Stimulated activated CD4-positive, alpha-beta T cell treated with anti-CD3 and anti-CD28 coated beads, Interleukin-1b, Interleukin-23, amount 100 ng/mL, for 1 hour (primary cell): ENCODE measurements at places on chromosomes 3 and 15.
A peak's percentile ranks its signal among the peaks of the same experiment; 100 is the strongest.

DNA sequence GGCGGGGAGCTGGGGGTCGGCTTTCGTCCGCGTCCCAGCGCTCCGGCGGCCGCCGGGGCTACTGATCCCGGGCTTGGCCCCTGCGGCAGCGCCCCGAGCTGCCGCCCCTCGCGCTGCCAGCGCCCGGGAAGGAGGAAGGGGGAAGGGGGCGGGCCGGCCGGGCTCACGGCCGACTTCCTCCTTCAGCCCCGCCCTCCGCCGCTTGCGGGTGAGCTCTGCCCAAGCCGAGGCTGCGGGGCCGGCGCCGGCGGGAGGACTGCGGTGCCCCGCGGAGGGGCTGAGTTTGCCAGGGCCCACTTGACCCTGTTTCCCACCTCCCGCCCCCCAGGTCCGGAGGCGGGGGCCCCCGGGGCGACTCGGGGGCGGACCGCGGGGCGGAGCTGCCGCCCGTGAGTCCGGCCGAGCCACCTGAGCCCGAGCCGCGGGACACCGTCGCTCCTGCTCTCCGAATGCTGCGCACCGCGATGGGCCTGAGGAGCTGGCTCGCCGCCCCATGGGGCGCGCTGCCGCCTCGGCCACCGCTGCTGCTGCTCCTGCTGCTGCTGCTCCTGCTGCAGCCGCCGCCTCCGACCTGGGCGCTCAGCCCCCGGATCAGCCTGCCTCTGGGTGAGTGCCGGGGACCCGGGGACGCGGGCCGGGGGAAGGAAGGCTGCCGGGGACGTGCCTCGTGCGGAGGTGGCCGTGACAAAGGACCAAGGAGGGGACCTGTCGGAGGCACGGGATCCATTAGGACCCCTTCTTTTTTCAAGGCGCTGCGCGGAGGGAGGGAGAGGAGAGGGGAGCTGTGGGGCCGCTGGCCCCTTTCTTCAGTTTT, at the start of gene SEMA4B:
TSS of gene SEMA4B (plus strand) at position 201 of the 814 bp plus-strand sequence. CDS start at position 450, 249 bp downstream.
- peak; percentile 49 for DNase-seq

DNA sequence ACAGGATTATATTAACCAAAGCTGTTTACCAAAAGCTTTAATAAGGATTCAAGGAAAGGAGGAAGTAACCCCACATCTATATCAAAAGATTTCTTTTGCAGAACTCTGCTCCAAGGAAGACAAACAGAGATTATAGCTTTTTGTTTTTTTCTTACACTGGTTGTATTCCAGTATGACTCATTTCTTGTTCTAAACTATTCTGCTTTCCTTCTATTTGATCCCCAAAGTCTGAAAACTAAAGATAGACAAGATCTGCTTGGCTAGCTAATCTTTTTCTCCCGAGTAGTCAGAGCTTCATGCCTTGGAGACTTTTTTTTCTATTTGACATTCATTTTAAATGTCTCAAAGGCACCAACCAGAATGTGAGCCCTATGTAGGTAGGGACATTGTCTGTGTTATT, 36.8 kb upstream of the FRMD5 start:
- DNase-seq, result no peak

DNA sequence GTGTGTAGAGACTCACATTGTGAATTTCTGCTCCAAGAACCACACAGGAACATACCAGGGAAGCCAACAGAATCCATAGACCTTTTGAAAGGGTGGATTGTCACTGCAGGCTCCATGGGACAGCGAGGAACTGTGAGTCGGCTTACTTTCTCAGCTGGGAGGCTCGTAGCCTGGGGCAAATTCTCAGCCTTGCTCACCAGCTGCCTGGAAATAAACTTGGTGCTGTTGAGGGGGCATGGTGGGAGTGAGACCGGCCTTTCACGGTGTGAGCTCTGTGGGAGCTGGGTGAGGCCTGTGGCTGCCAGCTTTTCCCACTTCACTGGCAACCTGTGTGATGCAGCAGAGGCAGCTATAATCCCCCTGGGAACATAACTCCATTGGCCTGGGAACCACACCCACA, 146.6 kb upstream of the P2RY1 start:
- DNase-seq, result no peak

DNA sequence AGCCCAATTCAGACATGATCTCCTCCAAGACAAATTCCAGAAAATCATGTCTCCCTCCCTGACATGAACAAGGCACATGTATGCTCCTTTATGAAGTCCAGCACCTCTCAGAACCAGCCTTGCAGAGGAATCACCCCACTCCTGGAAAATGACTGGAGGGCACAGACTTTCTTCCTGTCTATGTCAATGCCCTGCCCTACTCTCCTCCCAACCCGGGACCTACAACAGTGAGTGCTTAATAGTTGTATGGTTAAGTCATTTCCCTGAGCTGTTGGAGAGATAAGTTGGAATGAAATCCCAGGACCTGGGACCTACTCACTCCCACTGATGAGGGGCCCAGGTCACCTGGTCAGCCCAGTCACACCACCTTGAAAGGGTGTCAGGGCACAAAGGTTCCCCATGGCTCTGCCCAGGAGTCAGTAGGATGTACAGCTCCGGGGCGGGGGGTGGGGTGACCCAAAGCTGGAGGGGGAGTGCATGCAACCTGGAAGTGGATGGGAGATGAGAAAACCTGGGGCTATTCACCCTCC, 80.1 kb upstream of the HERC1 start:
- DNase-seq, result no peak

GRCh38 chr15:51837792-51838251, 8.4 kb downstream of the TMOD3 start:
- DNase-seq, result no peak

DNA sequence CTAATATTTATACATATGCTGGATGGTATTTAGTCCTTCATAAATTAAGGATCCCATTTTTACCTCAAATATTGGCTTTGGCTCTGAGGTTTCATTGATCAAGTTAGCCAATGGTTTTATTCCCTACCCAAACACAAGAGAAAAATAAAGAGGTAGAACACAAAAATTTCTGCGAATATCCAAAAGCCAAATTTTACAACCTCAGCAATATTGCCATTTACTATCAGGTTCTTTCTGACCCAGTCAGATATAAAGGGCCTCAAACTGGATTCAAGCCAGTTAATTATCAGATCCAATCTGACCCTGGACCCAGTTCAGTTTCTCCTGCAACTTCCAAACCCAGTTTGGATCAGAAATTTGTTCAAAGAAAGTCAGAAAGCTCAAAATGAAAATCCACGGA, 998.1 kb downstream of the SI start:
- no peak for DNase-seq

- DNase-seq, result no peak
These were observed 1248.5 kb downstream of the ROBO1 start for GRCh38 chr3:78519281-78519680.

DNA sequence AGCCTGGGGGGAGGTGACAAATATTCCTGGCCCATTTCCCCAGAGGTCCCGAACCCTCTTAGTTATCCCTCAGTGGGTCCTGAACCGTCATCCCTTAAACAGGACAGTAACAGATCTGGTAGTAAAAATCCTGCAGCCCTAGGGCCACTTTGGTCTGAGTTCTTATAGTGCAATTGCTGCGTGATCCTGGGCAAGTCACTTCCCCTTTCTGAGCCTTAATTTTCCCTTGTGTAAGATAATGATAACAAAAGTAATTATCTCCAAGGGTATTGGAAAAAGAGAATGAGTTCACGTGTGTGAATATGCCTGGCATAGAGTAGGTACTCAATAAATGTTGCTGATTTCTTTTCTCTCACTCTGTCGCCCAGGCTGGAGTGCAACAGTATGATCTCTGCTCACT, 2.9 kb upstream of the JAGN1 start:
- no peak for DNase-seq

GRCh38 chr15:88985547-88986393, 72.6 kb upstream of the MFGE8 start:
- DNase-seq, result no peak

- no peak for DNase-seq
These were observed 36.2 kb upstream of the ATOSA start for GRCh38 chr15:52715411-52715810.

- DNase-seq, result no peak
These were observed 146.6 kb upstream of the PEX5L start for GRCh38 chr3:180183346-180183745.

DNA sequence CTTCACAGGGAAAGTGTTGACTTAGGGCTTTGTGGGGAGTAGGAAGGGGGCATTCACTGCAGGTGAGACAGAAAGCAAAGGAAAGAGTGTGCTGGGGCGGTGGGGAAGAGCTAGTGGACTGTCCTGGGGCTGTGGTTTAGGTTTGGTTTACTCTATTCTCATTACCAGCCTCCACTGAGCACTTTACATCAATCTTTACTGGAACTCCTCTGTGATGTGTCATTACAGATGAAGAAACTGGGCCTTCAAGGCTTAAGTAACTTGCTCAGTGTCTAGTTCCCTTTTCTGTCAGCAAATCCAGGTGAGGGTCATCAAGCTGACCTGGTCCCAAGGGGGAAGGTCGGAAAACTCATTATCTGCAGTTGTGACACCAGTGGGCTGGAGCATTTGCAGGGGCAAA, 120.2 kb upstream of the PFN2 start:
- no peak for DNase-seq

DNA sequence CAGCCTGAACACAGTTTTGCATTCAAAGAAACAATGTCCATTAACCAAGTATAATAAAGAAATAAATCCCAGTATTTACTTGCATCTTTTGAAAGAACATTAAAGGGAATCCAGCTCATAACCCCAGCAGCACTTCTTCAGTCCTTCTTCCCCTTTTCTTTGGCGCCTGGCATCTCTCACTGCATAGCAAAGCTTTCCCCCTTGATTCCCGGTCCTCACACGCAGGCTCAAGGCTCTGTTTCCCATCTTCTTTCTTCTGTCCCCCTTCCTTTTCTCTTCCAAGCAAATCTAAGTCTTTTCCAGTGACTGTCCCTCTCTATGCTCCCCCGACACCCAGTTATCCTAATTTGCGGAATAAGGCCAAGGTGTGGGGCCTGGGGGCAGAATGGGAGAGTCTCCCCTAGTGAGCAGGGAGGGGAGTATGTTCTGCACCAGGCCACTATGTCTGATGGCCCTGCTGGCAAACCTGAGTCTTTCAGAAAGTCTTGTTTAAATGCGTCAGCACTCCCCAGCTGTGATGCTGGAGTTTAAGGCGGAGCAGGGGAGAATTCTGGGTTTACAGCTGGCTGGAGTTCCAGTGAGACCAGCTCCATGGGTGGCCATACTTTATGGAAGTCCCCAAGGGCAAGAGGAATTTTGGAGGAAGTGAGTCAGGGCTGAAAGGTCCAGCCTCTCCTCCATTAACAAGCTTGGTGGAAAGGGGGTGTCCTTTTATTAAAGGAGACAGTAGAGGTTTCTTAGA, 42.1 kb downstream of the GOLGA6A start:
- no peak for DNase-seq

DNA sequence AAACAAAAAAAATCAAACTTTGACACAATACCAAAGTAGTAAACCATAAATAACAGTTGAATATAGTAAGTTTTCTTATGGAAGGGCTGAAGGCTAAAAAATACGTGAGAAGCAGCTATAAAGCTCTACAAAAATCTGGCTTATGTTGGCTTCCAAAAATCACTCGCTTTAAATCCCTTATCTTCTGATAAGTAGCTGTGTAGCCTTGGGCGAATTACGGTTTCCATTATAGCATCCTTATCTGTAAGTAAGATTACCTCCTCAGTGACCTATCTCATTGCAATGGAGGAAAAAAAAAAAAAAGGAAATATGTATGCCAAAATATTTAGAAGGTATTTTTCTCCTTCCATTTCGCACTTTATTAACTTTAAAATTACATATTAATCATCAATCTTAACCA, 348.6 kb downstream of the PLOD2 start:
- no peak for DNase-seq

DNA sequence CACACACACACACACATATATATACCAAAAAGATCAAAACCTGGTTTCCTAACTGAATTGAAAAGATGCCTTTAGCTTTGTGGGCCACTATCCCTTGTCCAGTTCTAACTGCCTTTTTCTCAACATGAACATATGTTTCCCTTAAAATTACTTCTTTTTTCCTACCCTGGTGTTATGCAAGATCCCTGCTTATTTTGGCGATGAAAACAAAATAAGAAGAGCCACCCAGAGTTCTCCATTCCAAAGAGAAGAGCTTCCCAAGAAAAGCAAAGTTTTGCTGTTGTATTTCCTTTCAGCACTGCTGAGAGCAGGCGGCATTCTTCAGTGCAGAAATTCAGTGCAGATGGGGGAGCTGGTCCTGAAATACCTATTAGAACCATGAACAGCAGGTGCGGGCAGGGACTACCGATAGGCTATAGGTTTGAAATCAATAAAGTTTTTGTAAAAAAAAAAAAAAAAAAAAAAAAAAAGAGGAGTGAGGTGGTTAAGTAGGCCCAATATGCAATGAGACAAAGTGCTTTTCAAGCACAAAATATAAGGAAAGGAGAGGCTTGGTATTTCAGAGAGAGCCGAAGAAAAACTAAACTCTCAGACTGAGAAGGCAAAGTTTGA, 238.0 kb downstream of the FOXP1 start:
- no peak for DNase-seq

- DNase-seq, result no peak
These were observed 32.3 kb downstream of the POLR2M start for GRCh38 chr15:57738734-57739237.

- no peak for DNase-seq
These were observed 6.3 kb upstream of the FSIP1 start for GRCh38 chr15:39788800-39789565.

DNA sequence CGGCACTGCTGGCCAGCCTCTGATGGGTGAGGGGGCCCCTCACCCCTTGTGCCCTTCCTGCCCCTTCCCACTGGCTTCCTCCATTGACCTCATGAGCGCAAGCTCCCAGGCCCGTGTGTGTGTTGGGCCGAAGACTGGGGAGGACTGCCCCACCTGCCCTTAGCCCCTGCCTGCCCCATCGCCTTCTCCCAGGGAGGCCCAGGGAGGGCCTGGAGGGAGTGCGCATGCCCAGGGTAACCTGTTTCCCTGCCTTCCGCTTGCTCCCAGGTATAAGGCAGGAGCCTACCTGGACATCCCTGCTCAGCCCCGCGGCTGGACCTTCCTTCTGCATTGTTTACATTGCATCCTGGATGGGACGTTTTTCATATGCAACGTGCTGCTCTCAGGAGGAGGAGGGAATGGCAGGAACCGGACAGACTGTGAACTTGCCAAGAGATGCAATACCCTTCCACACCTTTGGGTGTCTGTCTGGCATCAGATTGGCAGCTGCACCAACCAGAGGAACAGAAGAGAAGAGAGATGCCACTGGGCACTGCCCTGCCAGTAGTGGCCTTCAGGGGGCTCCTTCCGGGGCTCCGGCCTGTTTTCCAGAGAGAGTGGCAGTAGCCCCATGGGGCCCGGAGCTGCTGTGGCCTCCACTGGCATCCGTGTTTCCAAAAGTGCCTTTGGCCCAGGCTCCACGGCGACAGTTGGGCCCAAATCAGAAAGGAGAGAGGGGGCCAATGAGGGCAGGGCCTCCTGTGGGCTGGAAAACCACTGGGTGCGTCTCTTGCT, 8.8 kb downstream of the DLL4 start:
- no peak for DNase-seq

DNA sequence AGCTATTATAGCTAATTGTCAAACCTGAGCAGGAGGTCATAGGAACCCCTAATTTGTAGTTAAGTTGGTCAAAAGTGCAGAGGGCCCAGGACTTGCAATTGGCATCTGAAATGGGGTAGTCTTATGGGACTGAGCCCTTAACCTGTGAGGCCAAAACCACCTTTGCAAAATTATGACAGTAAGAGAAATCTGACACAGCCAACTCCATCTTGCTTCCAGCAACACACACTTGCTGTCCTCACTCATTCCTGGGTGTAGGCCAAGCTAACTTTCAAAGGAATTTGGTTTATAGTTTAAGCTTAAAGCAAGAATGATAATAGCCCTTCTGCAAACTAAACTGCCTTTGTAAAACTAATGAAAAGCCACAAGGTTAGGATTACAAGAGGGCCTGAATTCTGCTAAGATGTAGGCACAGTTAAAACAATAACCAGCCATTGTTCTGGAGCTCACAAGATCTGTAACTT, 57.6 kb upstream of the FRMD4B start:
- no peak for DNase-seq

GRCh38 chr3:10515884-10516495, 10.6 kb upstream of the ATP2B2 start:
- no peak for DNase-seq
